ENCODE measurements at places on chromosomes 16 and 17.
A peak's percentile ranks its signal among the peaks of the same experiment; 100 is the strongest.

GRCh38 chr16:1123525-1124230, 27.6 kb upstream of the C1QTNF8 start:
- no peak for DNase-seq

DNA sequence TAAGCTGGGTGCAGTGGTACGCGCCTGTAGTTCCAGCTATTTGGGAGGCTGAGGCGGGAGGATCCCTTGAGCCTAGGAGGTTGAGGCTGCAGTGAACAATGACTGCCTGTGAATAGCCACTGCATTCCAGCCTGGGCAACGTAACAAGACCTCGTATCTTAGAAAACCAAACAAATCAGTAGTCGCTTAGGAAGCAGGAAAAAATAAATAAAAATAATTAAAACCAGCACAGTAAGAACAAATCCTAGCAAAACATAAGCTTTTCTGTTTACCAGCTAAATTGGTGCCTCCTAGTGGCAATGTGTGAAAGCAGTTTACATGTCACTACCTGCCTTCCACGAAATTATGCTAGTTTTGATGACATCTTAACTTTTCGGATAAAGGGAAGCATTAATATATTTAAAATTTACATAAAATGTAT, 1.3 kb downstream of the ARMC5 start:
- no peak for DNase-seq

GRCh38 chr17:67369676-67370075, 3.3 kb upstream of the PSMD12 start:
- DNase-seq, result no peak

DNA sequence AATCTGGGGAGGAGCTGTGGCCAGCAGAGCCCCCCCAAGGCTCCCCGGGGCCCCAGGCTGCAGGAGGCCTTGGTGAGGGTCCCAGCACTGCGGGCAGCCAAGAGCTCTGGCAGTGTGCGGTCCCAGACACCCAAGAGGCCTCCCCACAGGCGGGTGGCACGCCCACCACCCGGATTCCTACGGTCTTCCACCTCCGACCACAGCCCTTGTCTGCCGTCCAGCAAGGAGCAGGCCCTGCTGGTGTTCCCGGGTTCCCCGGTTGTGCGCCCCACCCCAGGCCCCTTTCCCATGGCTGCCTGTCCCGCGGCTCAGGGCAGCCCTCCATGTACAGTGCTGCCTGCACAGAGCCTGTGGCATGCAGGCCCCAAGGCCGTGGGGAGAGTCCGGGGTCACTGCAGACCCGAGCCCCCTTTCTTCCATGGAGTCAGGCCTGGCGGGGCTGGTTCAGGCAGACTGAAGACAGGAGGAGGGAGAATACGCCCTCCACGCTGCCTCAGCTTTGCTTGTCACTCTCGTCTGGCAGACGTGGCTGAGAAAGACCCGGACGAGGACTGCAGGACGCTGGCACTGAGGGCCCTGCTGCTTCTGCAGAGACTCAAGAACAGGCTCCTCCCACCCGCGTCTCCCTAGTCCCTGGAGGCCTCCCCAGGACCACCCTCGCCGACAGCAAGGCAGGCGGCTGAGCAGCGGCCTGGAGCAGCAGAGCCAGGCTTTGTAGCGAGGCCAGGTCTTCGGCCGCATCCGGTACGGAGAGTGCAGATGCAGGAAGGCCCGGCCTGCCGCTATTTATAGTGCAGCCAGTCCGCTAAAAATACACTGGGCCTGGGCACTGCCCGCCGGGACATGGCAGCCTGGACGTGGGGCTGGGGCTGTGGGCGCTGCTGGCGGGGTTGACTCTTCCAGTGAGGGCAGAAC, 16.4 kb downstream of the TELO2 start:
- DNase-seq, result no peak

GRCh38 chr17:44558710-44559633, 1.7 kb downstream of the FZD2 start:
- no peak for DNase-seq

DNA sequence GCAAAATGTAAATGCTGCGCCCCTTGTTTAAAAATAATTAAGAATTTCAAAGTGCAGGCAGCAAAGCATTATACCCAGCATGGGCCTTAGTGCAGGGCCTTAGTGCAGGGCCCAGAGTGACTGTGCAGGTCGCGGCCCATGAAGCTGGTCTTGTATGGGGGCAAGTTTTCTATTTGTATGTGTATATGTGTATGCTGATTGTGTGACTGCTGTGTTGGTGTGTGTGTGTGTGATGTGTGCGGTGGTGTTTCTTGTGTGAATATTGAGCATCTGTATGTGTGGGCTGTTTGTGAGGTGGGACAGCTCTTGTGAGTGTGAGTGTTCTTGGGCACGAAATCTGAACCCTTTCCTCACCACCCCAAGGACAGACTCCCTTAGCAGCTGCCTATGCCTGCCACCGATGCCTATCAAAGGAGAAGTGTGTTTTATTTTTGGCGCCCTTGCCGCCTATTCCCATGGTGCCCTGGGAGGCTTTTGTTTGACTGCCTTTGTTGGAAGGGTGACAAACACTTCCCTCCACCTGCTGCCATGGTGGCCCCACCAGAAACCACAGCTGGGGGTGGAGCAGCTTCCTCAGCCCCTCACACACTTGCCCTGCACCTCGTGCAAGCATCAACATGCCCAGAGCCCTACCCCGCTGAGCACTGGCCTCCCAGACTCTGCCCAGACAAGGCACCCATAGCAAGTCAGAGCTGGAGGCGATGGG, 18.0 kb downstream of the CCR7 start:
- peak; percentile 96 for DNase-seq

DNA sequence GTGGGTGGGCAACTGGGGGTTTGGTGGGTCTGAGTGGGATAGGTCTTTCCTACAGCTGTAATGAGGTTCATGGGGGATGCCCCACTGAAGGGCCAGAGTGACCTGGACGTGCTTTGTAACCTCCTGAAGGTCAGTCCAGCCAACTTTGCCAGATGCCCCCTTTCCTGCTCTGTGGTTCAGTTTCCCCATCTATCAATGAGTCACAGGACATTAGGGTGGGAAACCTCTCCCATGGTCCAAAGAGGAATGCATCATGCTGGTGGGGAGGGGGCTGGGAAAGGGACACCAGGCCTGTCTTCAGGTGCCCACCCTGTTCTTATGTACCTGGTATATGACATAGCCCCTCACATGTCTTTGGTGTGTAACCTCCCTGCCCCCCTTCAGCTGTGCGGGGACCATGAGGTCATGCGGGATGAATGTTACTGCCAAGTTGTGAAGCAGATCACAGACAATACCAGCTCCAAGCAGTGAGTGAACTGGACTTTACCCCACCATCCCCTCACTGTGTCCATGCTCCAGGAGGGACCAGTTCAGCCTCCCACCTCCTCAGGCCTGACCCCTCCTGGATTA, 24.0 kb upstream of the ALKBH5 start:
- no peak for DNase-seq

DNA sequence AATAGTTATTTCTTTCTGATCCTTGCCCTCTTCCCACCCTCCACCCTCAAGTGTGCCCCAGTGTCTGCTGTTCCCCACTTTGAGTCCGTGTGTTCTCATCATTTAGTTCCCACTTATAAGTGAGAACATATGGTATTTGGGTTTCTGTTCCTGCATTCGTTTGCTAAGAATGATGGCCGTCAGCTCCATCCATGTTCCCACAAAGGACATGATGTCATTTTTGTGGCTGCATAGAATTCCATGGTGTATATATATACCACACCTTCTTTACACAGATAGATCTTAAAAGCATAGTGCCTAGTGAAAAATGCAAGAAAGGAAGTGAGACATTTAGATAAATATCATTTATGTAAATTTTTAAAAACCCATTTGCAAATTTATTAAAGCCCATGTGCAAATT, 33.1 kb downstream of the HS3ST2 start:
- no peak for DNase-seq

- DNase-seq, result no peak
Measured at GRCh38 chr17:5825717-5826330, 241.5 kb upstream of the NLRP1 start.

DNA sequence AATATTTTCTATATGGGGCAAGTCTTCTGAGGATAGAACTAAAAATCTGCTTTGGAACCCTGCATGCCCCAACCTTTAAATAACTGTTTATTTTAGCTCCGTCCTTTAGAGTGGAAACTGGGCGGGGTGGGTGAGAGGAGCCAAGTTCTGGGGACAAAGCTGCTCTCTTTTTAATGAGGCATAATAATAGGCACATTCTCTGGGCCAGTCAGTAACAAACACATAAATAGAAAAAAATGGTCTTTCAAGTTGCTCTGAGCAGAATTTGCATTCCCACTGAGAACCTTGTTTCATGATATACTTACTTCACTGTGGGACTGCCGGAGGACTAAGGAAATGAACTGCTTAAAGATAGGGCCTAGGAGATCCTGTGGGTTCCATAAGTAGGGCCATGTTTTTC, 51.5 kb downstream of the KNOP1 start:
- DNase-seq, result no peak

GRCh38 chr17:44981221-44981968, 13.3 kb upstream of the C1QL1 start:
- no peak for DNase-seq

DNA sequence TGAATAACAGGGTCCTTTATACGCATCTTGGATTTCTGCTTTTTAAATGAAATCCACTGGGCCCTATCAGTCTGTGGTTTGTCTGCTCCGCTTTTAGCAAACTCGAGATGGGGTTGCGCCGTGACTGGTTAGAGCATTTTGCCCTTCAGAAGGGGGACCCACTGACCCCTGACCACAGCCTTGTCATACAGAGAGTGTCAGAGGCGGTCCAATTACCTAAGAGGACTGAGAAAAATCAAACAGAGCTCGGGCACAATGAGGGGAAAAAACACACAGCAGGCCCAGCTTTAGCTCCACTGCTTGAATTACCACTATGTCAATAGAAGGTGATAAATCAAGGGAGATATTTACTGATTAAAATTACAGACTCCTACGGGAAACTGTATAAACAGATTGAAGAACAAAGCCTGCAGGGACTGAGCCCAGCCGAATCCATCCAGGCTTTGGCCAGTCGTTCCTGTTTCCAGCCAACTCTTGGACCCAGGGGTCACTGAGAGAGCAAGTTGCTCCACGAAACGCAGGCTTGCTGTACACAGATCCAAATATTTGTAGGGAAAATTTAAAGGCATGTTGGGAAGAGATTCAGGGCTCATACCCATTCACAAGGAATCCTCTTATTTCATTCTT, 131.9 kb upstream of the ZFHX3 start:
- DNase-seq, result no peak

- DNase-seq, result no peak
Measured at GRCh38 chr17:39208893-39209292, 8.8 kb downstream of the RPL19 start.

DNA sequence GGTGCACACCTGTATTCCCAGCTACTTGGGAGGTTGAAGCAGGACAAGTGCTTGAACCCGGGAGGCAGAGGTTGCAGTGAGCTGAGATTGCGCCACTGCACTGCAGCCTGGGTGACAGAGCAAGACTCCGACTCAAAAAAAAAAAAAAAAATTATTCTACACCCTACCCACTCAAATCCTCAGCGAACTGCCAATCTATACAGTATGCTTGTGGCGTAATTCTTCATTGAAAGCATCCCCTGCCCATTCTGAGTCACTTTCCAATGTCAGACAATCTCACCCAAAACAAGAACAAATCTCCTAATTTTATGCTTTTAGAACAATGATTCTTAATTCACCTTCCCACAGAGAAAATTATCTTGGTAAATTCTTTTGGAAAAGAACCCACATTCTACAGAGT, 12.0 kb downstream of the AMFR start:
- DNase-seq, result no peak

DNA sequence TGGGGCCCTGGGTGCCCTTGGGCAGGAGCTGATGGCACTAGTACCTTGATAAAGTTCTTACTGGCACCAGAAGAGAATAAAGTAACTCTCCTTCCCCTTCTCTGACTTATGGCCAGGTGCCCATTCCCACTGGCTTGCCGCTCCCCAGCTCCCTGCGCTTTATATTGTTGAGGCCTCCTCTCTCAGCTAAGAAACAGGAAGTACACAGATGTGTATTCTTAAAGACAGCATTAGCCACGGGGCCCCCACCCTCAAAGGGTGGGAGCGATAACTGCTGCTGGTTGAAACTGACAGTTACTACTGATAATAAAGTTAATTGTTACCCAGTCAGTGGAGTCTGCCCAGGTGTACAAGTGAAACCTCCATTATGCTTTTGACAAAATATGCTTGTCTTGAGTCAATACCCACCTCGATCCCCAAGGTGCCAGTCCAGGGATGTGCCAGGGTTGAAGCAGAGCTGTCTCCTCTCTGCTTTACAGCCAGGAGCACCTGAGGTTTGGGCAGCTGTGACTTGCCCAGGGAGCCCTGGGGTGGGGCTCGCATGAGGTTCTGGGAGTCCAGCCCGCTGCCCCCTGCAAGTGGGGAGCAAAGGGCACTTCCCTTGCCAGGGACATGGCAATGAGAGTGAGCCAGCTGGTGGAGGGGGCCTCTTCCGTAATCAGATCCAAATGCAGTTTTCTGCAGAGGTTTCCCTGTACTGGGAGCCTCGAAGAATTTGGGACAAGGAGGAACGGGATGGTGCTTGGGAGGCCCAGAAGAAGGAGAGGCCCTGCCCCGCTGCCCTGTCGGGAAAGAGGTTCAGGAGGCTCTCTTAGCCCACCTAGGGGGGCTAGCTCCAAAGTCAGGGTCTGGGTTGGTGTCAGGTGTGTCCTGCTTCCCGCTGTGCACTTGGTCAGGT, 5.4 kb upstream of the CLDN9 start:
- DNase-seq, result no peak

GRCh38 chr16:78199325-78200022, 100.0 kb downstream of the WWOX start:
- no peak for DNase-seq

DNA sequence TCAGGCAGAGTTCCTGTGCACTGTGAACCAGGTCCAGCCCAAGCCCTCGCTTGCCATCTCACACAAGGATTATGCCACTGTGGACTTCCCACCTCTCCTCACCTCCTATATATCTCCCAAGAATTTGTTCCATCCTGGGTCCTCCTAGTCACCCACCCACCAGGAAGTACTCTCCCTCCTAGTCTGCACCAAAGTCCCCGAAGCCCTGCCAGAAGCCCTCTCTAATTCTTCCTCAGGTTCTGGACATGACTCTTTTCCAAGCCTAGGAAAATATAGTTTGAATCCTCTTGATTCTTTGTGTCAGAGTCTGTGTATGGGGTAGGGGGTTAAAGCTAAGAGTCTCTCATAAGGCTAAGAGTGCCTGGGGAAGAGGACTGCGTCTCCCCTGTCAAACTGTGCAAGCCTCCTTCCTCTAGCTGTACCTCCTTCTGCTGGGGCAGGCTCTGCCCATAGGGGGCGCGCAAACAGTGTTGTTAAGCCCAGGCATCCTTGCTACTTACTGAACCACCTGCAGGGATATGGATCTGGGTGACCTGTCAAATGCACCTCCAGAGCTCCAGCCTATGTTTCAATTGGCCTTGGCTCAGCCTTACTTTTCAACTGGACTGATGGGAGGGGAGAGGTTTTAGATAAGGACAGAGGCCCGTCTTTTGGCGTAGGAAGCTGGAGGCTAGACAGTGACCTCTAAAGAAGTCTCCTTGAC, 16.6 kb upstream of the DLX4 start:
- DNase-seq, result peak; percentile 64

- no peak for DNase-seq
Measured at GRCh38 chr16:75379911-75380847, 53.1 kb downstream of the CFDP1 start.

Data from NCI-H1105 treated with DMSO at 0.1 percent for 48 hours (cell line).